ENCODE measurements at places on chromosomes 3 and 15.

DNA sequence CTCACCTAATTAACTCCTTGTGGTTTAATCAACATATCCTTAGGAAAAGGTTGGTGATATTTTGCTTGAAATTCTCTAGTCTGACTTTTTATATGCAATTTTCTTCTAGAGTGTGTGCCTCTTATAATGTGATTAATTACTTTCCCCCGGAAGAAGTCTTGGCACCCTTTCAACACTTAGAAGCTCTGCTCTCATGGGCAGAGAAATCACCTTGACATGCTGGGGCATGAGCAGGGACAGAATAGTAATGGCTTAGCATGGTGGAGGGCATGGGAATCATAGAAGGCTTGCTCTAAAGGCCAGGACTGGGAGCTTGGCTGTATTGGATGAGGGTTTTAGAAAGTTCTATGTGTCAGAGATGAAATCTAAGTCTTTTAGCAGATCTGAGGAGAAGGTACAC lies 293.5 kb downstream of the AGBL1 start:
- DNase-seq: no peak

DNA sequence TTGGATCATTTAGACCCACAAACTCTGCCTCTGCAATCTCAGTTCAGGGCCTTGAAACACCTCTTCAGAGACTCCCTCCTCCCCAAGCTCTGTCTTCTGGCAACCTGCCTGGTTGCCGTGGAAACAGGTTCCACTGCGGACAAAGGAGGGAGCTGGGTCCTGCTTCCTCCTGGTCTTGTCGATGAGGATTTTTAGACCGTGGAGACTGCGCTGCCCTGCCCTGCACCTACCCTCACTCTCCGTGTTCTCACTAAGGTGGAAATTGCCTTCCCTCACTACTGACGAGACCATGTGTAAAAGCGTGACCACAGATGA lies at the start of gene RTP1:
RTP1 (plus strand) TSS at position 152 of the 315 bp plus-strand sequence; CDS start at position 182, 30 bp downstream.
- DNase-seq: no peak

DNA sequence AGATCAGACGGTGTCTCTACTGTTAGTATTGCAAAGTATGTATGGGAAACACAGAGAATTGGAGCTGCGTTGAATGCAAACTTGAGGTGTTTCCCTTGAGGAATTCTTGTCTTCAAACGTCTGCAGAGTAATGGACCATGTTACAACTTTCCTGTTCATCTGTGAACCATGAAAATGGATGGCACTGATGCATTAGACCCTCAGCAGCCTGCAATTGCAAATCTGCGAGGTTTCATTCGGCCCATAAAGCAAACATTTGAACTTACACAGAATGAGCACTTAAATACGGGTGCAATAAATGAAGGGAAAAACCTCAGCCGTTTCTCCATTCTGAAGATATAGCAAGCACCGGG lies 49.7 kb downstream of the LRRN1 start:
- no peak for DNase-seq

GRCh38 chr15:94414916-94415315 lies 183.6 kb downstream of the MCTP2 start:
- no peak for DNase-seq

DNA sequence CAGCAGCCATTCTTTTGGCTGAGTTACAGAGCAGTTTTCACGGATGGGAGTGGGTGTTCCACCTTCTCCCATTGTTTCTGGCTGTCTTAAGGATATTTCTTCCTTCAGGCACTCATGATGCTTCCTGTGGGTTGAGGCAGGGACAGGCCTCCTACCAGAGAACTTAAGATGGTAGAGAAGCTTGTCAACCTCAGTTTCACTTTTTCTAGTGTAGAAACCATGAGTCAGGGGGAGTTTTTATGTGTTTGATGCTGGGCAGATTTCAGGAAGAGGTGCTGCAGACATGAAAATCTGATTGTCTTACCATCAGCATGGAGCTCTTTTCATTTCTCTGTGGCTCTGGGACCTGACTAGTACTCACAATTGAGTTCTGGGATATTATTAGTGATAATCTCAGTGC lies 48.7 kb upstream of the VEPH1 start:
- no peak for DNase-seq

DNA sequence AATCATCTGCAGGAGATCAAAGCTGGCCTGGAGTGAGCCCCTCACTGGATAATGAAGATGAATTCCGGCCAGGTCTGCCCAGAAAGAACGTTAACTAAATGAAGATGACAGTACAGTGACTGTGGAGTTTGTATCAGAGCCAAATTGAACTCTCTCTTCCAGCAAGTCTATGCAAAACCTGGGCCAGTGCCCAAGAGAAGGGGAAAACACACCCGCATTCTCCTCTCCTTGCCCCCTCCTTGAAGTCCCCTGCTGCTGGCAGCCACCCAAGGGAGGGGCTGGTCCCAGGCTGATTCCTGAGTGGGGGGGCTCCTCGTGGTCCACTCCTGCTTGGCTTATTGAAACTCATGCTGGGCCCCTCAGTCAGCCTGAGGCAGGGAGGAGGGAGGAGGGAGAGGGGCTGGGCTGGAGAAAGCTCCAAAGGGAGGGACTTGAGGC lies 155.7 kb downstream of the RAB11A start:
- no peak for DNase-seq

DNA sequence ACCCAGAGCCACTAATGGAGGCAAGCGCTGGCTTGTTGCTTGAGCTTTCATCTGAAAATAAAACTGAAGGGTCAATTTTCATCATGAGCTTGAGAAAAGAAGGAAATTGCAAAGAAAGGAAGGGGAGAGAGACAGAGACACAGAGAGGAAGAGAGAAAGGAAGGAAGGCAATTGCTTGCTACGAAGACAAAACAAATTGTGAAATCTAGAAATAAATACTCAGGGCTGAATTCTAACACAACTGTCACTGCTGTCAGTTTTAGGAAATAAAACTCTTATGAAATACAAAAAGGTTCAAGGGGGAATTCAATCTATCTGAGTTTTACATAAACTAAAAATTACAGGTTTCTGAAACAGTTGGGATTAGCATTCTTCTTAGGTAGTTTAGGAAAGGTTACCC lies 36.7 kb downstream of the FOXP1 start:
- DNase-seq: no peak

DNA sequence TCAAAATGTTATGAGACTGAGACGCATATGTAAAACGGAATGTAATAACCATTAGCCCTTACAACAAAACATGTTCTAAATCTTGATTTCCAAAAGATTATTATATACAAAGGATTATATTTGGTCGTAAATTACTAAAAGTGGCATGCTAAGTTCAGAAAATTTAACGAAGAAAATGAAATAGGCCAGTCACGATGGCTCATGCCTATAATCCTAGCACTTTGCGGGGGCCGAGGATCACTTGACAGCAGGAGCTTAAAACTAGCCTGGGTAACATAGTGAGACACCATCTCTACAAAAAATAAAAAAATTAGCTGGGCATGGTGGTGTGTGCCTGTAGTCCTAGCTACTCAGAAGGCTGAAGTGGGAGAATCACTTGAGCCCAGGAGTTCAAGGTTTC lies 29.0 kb downstream of the ACAD11 start:
- DNase-seq: no peak

- no peak for DNase-seq
These were observed 42.0 kb downstream of the PROS1 start for GRCh38 chr3:93931597-93932229.

- DNase-seq: no peak
These were observed 346.6 kb upstream of the RBMS3 start for GRCh38 chr3:28934126-28934813.

- no peak for DNase-seq
These were observed 283.7 kb upstream of the ICE2 start for GRCh38 chr15:60762638-60763037.

- DNase-seq: no peak
These were observed 766.5 kb downstream of the NTRK3 start for GRCh38 chr15:87489902-87490665.

GRCh38 chr3:128402319-128402718 lies 64.4 kb downstream of the DNAJB8 start:
- no peak for DNase-seq
